ENCODE measurements at places on chromosomes 3 and 15.

DNA sequence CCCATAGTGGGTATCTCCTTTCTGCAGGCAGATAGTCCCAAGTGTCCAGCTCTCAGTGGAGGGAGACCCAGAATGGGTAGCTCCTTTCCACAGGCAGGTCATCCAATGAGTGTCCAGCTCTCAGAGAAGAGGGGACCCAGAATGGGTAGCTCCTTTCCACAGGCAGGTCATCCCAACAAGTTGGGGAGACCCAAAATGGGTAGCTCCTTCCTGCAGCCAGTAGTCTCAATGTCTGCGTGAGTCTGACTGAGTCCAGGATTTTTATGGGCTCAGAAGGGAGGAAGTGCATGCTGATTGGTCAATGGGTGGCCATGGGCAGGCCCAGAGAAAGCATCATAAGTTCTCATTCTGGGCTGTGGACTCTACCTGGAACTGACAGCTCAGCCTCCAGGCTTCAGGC is 150.7 kb upstream of the P2RY1 start:
- H3K4me1 ChIP-seq = no peaks in the 10 kb centered on the region
- no peak overlapping the region for H3K4me3 ChIP-seq
- H3K27me3 ChIP-seq = no peaks in the 10 kb centered on the region

DNA sequence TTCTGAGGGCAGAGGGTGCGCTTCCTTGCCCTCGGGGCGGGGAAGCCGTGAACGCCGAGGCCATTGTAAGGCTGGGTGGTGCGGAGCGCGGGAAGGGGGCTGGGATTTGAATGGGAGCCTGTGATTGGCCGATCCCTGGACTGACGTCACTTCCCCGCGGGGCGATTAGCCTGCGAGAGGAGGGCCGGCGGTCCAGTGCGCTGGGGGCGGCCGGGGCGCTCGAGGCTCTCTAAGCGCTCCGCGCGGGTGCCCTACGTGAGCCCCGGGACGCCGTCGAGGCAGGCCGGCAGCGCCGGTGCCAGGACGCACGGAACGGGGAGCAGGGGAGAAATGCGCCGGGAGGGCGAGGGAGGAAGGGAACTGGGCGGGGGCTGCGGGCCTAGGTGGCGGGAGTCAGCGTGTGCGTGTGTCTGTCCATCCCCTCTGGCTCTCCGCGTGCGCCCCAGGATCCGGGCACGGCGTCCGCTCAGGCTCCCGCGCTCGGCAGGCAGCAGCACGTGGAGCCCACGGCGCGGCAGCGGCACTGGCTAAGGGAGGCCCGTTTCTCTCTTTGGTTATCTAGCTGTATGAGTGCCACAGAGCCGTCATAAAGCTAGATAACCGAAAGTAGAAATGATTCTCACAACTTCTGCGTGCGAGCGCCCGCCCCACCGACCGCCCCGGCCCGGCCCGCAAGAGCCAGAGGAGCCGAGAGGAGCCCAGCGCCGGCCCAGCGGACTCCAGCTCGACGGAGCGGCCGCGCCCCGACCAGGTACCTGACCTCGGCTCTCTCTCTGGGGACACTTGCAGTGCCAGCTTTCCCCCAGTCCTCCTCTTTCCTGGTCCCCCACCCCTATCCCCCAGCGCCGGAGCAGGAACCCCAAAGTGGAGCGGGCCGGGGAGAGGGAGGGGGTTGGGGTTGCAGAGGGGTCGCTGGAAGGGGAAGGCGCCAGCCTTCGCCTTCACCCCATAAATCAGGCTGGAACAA is 33.1 kb upstream of the POLG start:
- H3K27ac ChIP-seq = no peak overlapping the region
- no peak for DNase-seq
- no peaks in the 10 kb centered on the region for H3K4me1 ChIP-seq

DNA sequence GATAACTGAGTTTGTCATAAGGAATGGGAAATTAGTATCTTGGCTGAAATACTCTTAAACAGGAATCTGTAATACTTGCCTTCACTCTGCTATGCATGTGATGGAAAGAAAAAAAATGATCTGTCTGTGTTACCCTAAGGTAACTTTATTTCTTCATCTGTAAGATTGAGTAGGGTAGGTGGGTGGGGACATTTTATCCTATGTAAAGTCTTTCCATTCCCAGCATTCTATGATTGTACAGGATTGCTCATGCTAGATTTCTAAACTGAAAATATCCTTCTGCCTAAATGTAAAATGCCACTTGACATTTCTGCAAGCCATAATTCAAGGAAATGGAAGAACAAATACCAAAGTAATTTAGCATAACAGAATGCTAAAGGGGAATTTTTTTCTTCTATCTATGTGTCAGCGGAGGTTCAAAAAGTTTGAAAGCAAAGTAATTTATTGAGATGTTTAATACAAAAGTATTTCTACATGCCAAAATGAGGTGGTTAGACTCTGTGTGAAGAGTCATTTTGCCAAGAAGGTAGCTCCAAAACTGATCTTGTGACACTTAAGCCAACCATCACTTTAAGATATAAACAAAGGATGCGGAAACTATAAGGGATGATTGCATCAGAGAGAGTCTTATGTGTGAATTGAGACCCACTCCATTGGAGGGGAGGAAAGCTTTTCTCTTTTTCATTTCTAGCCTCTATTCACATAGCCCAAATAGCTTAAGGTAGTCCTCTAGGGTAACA is 46.6 kb upstream of the SERPINI2 start:
- no peaks in the 10 kb centered on the region for H3K4me1 ChIP-seq
- no peak overlapping the region for H3K4me3 ChIP-seq
- H3K36me3 ChIP-seq = no peaks in the 10 kb centered on the region
- H3K27ac ChIP-seq = no peak overlapping the region
- DNase-seq = no peak
- H3K27me3 ChIP-seq = 0 out of 2 replicates have a peak, but pooled peaks cover 6% of the 10 kb centered on the region

DNA sequence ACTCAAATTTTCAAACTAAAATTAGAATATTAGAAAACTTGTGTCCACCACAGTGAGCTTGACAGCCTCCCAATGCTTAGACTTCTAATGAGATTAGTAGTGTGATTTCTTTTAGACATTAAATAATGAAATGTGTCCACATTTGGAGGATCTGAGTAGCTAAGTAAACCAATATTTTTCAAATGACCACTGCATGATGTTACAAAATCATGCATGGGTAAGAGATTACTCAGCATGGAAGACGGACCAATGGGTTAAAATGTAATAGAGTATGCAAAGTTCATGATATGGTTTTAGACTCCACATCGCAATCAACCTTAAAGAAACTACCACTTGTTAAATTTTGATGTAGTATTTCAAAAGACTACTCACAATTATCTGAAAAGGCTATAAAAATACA is 130.6 kb downstream of the IMPG2 start:
- H3K4me1 ChIP-seq = peaks cover 34% of the 10 kb centered on the region
- no peak overlapping the region for H3K4me3 ChIP-seq
- H3K27ac ChIP-seq = peak overlapping the region; percentile 87

DNA sequence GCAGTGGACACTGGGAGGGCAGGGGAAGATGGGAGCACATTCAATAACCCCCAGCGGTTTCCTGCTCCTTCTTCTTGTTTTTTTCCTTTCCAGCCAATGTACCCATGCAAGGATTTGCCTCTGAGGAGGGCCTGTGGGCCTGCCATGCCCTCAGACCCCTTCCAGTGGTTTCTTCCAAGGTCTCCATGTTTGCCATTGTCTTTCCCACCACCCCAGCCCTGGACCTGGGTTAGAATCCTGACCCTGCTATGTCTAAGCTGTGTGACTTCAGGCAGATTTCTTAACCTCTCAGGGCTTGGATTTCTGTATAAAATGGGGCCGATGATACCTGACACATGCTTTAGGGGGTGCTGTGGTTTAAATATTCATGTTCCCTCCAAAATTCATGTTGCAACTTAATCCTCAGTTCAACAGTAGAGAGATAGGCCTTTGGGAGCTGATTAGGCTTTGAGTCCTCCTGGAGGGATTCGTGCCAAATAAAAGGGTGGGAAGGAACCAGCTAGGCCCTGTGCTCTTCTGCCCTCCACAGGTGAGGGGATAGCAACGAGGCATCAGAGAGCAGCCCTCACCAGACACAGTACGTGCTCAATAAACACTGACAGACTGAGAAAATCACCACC is 46.3 kb upstream of the FLNB start:
- peak; percentile 81 for DNase-seq
- H3K4me3 ChIP-seq = no peak overlapping the region
- peaks cover 22% of the 10 kb centered on the region for H3K4me1 ChIP-seq
- H3K27me3 ChIP-seq = no peaks in the 10 kb centered on the region
- no peaks in the 10 kb centered on the region for H3K36me3 ChIP-seq

DNA sequence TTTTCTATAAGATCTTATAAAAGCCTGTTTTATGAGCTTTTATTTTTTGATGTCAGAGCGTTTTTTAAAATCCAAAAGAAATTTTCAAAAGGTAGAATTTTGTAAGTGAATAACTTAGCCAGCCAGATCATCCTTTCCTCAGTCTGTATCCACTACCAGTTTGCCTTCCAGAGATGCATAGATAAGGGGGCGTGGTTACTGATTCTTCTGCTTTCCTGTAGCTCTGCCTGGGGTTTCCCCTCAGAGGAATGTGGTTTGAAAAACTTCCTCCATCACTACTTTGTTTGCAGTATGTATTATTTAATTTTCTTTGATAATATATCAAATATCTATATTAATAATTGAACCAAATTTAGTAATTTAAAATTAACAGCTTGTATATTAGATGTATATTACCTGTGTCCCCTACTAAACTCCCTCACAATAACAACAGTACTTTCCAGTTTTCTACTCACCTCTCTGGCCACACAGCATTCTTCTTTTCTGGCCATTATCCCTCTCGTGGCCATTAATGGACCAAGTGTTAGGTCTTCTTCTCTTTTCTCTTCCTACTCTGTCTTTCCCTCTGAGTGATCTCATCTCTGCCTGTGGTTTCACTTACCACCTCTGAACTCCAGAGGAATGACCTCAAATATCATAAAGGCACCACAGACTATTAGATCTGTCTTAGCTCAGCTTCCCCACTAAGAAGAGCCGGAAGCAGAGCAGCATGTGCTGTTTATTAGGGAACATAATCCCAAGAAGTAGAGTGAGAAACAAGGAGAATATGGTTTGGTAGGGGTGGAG is 239.7 kb downstream of the UBE2E2 start:
- no peak overlapping the region for H3K27ac ChIP-seq
- no peaks in the 10 kb centered on the region for H3K27me3 ChIP-seq
- DNase-seq = peak; percentile 25
- no peak overlapping the region for H3K4me3 ChIP-seq
- no peaks in the 10 kb centered on the region for H3K4me1 ChIP-seq
- no peaks in the 10 kb centered on the region for H3K36me3 ChIP-seq

GRCh38 chr15:88637841-88638625 is 783 bp upstream of the ISG20 start:
- no peaks in the 10 kb centered on the region for H3K27me3 ChIP-seq
- no peak for DNase-seq
- 0 out of 2 replicates have a peak, but pooled peaks cover 5% of the 10 kb centered on the region for H3K36me3 ChIP-seq
- H3K4me3 ChIP-seq = peak overlapping the region; percentile 36
- H3K4me1 ChIP-seq = peaks cover 49% of the 10 kb centered on the region

- no peaks in the 10 kb centered on the region for H3K27me3 ChIP-seq
- no peak overlapping the region for H3K27ac ChIP-seq
- H3K36me3 ChIP-seq = no peaks in the 10 kb centered on the region
- no peaks in the 10 kb centered on the region for H3K4me1 ChIP-seq
Observed at GRCh38 chr3:176650478-176650877, 546.8 kb downstream of the TBL1XR1 start.

DNA sequence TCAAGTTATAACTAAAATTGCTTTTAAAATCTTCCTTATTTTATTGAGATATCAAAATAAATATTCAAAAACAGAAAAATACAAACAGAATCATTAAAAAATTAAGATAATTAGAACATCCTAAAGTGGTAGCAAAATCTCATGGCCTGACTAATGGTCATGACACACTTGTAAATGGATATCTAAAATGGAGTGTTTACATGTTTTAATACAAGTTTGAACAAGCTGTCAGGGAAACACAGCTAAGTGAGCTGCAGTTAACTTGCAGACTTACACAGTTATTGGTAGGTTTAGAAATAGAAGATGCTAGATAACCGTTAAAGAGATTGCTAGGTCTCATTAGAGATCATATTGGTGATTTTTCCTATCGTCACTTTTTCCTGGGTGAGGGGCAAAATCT is 242.3 kb downstream of the LPP start:
- H3K4me1 ChIP-seq = no peaks in the 10 kb centered on the region
- H3K4me3 ChIP-seq = no peak overlapping the region
- no peak overlapping the region for H3K27ac ChIP-seq
- H3K36me3 ChIP-seq = no peaks in the 10 kb centered on the region

DNA sequence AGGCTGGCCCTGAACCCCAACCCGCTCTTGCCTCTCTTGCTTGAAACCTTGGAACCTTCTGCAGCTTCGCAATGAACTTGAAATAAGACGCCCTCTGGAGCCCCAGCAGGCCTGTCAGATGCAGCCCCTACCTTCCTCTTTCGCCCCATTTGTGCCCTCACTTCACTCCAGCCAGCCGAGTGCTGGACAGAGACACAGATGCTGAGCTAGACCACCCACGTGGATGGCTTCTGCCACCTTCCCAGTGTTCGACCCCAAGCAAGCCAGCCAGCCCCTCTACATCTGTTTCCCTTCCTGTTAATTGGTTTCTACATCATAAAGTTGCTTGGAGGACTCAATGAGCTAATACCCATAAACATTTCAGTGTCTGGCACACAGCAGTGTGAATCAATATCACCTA is 23.8 kb upstream of the SNRPA1 start:
- no peaks in the 10 kb centered on the region for H3K4me1 ChIP-seq
- H3K27ac ChIP-seq = no peak overlapping the region
- no peaks in the 10 kb centered on the region for H3K36me3 ChIP-seq
- H3K4me3 ChIP-seq = no peak overlapping the region

GRCh38 chr15:64739577-64740143 is 35.7 kb downstream of the RBPMS2 start:
- H3K27me3 ChIP-seq = no peaks in the 10 kb centered on the region
- no peak overlapping the region for H3K4me3 ChIP-seq
- H3K36me3 ChIP-seq = no peaks in the 10 kb centered on the region

- H3K27ac ChIP-seq = no peak overlapping the region
- H3K36me3 ChIP-seq = no peaks in the 10 kb centered on the region
- DNase-seq = no peak
- no peaks in the 10 kb centered on the region for H3K4me1 ChIP-seq
- no peaks in the 10 kb centered on the region for H3K27me3 ChIP-seq
- no peak overlapping the region for H3K4me3 ChIP-seq
Observed at GRCh38 chr3:64992530-64993285, 304.9 kb upstream of the ADAMTS9 start.

DNA sequence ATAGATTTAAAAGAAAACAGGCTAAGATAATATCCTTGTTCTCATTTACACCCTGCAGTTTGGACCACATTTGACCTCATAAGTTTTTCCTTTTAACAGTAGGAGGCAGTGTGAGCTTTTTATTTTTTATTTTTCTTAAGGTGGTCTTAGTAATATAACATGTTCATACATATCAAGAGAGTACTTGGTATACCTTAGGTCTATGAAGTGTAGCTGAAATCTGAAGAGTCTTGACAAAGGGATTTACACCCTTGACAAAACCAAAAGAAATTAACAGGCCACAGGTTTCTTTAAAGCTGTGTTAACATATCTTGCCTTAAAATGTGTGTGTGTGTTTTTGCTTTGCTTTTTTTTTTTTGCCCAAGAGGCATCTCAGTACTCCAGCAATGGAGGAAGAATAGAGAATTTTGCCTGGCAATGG is 3.2 kb downstream of the RAP2B start:
- no peaks in the 10 kb centered on the region for H3K27me3 ChIP-seq
- peak overlapping the region; percentile 95 for H3K4me3 ChIP-seq
- peak; percentile 33 for DNase-seq
- H3K36me3 ChIP-seq = peaks cover 30% of the 10 kb centered on the region
